HCEC 1CT (cell line): ENCODE measurements at places on chromosomes 3 and 15.

DNA sequence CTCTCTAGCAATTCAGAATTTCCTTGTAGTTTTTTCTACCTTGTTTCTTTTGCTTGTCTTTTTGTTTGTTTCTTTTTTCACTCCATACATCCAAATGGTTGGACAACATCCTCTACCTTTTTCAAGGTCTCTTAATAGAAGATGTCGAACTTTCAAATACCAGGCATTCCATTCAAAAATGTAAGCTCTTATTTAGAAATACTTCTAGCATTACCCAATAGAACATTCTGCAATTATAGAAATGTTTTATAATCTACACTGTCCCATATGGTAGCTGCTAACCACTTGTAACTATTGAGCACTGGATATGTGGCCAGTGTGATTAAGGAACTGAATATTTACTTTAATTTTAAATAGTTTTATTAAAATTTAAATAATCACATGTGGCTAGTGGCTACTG, 196.2 kb upstream of the MRPL3 start:
- peak; percentile 51 for DNase-seq

- no peak for DNase-seq
Measured at GRCh38 chr3:50288387-50289007, 3.7 kb downstream of the IFRD2 start.

GRCh38 chr15:66703540-66703941, 1.5 kb downstream of the SMAD6 start:
- peak; percentile 36 for DNase-seq

DNA sequence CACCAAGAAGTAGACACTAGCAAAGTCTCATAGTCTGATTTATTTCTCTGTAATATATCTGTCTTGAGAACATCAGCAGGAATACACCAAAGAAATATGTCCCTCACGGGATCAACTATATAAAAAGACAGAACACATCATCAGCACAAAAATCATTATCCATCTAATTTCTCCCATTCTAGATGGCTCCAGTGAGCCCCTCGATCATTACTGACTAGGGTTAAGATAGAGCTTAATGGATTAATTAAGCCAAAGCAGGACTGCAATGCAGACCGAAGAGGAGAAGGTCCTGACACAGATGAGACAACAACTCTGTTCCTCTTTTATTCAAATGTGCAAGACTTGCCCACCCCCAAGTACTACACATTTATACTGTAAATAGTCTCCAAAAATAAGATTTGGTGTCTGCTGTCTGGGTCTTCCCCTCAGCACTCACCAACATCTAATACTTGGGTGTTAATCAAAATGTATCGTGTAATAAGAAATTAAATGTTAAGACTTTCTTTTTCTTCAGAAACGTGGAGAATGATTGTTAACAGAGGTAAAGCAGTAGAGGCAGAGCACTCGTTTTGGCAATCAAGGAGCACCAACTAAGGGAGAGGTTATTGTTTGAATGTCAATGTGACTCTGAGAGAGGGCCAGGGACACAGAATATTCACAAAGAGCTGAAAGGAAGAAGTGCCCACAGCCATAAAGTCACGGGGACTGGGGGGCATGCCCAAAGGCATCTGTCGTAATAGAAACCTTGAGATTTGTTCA, 133.6 kb downstream of the TIGIT start:
- DNase-seq, result no peak

GRCh38 chr15:49023354-49023753, 22.9 kb downstream of the SECISBP2L start:
- DNase-seq, result no peak

GRCh38 chr3:55521064-55521737, 34.1 kb upstream of the WNT5A start:
- DNase-seq, result no peak

GRCh38 chr3:40055361-40055760, 246.0 kb downstream of the MYRIP start:
- DNase-seq, result no peak

- peak; percentile 87 for DNase-seq
Measured at GRCh38 chr3:184568924-184569829, 7.6 kb downstream of the EPHB3 start.

DNA sequence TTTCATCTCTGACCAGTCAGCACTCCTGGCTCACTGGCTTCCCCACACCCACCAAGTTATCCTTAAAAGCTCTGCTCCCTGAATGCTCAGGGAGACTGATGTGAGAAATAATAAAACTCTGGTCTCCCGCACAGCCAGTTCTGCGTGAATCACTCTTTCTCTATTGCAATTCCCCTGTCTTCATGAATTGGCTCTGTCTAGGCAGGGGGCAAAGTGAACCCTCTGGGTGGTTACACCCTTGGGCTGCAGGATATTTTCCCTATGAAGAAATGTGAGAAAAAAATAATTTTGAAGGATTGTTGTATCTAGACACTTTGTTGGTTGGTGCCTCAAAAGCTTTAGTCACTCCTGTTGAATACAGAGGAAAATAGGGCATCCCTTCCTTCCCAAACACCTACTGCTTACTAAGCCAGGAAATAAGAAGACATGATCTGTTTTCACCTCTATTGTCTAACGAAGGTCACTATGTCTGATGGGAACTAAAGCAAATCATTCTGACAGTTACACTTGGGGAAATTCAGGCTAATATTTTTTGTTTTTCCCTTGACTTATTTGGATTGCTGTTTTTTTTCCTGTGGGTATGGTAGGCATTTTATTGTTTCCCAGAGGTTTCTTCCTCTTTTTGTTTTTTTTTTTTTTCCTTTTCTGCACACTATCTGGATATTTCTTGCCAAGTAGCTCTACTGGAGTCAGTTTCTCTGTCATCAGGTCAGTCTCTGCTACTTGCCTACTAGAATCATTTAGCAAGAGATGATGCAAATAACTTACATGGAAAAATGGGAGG, 15.3 kb upstream of the TNFSF10 start:
- DNase-seq, result no peak

GRCh38 chr15:50698101-50698500, 11.5 kb upstream of the TRPM7 start:
- DNase-seq, result no peak

DNA sequence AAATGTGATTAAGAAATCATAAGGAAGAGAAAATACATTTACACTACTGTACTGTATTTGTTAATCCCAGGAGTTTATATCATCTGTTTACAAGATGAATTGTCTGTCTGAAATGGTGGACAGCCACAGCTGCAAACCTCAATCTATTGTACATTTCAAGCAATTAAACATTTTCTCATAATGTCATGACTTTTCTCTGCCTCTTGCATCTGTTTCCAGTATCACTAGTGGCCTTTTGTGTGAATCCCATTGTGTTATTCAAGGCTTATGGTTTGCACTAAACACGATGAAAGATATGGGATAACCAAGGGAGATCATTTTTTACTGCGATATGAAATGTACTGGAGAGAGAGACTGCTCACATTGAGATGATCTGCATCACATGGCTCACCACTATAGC, 200.2 kb upstream of the LRRN1 start:
- no peak for DNase-seq

- no peak for DNase-seq
Measured at GRCh38 chr3:123422457-123422856, 26.4 kb downstream of the ADCY5 start.

DNA sequence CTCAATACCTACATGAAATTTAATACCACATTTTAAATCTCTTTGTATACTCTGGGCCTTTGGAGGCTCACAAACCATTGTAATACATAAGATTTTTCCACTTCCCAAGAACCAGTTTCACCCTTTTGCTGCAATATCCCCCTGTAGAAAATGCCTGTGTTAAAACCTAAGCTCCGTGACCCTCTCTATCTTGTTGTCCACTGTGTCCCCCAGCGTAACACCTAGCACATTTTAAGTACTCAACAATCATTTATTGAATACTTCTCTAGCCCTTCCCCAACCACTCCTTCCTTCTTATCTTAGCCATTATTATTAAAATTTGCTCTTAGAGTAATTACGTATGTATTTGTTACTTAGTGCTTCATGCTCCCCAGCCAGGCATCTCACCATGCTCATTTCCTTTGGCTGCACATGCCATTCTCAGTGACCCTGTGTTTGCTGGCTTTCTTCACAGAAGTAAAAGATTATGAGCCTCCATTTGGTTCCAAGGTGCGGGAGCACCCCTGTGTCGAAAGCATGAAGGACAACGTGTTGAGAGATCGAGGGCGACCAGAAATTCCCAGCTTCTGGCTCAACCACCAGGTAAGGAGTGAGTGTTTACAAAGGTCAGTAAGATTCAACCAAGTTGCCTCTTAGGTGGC, 81.6 kb downstream of the TGFBR2 start:
- no peak for DNase-seq

DNA sequence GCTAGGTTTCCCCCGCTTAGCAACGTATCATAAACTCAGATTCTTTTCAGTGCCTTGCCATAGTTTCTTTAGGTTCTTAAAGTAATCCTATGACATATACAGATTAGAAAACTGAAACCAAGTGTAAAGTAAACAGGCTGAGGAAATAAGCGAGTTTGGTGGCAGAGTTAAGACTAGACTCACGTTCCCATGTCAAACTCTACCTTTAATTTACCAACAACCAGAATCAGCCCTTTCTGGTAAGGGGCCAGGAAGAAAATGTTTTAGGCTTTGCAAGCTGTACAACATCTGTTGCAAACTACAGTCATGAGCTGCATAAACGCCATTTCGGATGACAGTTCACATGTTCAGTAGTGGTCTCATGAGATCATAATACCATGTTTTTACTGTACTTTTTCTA, 128.0 kb upstream of the PRICKLE2 start:
- peak; percentile 38 for DNase-seq

GRCh38 chr3:138097192-138098172, 17.9 kb downstream of the DZIP1L start:
- DNase-seq, result no peak

GRCh38 chr15:93200837-93201226, 111.8 kb upstream of the RGMA start:
- DNase-seq, result no peak
